ENCODE measurements at places on chromosomes 11 and 22.

- no peak for DNase-seq
These were observed 12.8 kb downstream of the CTSC start for GRCh38 chr11:88324562-88325345.

GRCh38 chr11:72759468-72759985 is 7.3 kb upstream of the ARAP1 start:
- no peak for DNase-seq

DNA sequence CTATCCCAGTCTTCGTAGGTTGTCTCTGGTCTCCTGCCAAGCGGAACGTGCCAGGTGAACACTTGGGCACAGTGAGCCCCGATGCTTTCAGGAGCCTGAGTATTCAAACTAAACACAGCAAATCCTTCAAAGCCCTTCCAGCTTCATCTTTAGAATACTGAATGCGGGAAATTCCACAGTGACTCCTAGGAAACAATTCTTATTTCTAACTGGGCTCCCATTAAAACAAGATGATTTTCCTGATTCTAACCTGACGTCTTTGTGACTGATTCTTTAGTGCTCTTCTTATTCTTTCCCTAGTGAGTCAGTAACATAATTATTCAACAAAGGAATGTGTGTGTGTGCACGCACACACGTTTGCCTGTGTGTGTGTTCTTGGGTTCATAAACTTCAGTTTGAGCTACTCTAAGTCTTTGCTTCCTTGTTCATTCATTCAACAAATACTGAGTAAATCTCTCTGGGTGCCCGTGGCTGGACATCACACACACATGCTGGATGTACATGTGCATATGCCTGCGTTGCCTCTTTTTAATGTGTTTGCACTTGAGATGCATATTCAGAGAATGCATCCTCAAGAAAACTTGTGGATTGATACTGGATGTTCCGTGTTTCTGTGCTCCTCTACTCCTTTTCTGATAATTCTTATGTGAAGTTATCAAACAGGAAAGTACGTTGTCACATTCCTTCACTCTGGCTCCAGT is 134.5 kb downstream of the WNT7B start:
- no peak for DNase-seq

GRCh38 chr11:76008474-76008873 is 193.5 kb downstream of the UVRAG start:
- DNase-seq = no peak

GRCh38 chr11:5591613-5592012 is 4.8 kb upstream of the TRIM6 start:
- DNase-seq = no peak

DNA sequence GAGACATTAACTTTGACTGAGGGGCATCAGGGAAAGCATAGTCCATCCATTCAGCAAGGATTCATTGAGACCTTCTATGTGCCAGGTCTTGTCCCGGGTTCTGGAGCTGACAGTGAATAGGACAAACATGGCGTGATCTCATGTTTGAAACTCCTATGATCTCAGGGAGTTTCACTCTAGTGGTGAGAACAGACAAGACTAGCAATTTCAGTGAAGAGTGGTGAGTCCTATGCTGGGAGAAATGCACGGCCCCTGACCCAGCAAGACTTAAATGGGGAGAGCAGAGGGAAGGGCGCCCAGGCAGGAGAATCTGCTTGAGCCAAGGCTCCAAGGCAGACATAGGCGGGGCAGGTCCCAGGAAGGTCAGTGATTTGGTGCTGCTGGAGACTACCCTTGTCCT is 155.7 kb downstream of the CEP164 start:
- no peak for DNase-seq

DNA sequence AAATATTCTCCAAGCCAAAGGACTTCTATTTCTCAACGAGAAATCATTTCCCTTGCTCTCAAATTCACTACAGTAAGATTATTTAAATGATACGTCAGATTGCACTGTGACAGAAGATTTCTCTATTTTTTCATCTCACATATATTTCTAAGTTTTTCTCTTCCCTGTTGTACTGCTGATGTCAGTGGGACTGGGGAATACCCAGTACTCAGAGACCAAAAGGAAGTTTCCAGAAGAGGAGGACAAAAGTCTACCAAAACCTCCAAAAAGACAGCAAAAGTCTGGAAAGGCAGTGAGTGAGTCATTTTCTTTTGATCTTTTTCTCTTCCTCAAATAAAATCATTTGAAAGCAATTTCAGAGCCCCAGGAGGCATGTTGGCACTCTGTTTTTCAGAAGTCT is 149.8 kb upstream of the PITPNB start:
- no peak for DNase-seq

DNA sequence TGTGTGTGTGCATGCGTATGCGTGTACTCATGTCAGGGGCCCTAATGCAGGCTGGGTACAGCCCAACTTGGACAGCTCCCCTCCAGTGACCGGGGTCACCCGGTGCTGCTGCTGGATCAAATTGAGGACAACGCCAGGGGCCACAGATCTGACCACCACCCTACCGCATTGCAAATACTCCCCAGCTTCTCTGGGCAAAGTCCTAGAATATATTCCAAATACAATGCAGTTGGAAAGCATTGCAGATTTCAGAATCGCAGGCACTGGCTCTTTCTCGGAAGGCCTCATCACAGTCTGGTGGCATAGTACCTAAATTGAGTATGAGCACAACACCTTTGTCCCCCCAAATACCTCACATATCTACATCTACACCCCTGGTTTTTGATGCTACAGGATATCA is 43.2 kb downstream of the MYO7A start:
- no peak for DNase-seq

DNA sequence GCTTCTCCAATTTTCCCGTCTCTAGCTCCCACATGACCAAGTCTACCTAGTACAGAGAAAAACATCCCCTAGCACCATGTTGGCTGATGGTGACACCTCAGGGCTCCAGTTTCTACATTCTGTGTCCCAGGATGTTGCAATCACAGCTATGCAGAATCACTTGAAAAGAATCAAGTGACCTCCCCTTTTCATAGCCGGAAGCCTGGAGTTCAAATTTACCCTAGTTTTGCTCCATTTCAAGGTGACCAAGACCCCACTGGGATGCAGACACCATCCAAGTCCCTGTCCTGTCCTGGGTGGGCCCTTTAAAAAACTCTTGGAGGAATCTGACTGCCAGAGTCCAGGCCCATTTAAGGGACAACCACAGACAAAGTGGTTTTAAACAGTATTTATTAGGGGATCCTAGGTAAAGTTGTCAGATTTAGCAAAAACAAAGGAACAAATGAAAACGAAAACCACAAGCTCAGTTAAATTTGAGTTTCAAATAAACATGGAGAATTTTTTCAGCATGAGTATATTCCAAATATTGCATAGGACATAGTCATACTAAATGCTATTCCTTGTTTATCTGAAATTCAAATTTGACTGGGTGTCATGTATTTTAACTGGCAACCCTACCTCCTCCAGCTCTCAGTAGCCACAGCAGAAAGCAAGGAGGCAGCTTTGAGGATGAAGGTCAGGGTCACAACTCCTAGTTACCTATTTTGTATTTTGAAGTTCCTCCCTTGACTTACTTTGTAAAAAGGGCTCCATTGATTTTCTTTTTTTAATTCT is 52.4 kb downstream of the MIAT start:
- no peak for DNase-seq

DNA sequence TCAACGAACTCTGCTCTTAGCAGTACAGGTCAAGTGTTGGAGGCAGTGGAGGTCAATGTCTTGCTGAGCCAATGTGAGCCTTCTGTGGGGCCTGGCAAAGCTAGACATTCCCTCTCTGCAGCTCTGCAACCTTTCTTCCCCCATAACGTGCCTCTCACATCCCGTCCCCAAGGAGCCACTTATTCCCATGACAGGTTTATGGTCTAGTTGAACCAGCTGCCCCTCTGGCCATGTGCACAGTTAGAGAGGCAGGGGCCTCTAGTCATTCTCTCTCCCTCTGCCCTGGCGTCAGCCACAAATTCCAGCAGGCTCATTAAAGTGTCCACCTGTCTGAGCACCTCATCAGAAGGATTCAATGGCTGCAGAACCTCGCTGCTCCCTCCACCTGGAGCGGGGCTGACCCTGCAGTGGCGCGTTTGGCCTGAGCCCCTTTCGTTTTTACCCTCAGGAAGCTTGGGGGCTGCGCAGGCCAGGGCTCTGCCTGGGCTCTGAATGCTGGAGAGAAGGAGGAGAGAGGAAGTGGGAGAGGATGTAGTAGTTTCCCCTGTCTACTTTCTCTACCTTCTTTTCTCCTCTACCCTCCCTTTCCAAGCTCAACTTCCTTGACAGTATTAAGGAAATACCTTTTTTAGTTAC is 302.1 kb upstream of the B3GAT1 start:
- no peak for DNase-seq

DNA sequence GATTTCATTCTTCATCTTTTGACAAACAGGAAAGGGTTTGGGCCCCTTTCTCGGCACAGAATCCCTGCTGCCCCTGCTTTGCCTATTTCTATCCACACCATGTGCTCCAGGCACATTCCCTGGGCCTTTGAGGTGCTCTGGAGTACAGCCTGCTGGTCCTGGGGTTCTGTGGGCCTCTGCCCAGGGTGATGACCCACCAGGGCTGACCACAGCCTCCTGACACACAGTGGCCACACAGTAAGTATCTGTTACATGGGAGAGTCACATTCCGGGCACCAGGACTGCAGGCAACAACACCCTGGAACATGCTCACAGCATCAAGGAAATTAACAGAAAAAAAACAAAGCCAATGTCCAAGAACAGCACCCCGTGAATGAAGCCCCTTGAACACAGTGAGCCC is 39.1 kb downstream of the SCUBE2 start:
- DNase-seq = no peak

GRCh38 chr11:16543642-16544041 is 187.3 kb upstream of the SOX6 start:
- DNase-seq = no peak

- no peak for DNase-seq
These were observed 23.2 kb downstream of the CASP5 start for GRCh38 chr11:104999721-105000120.

- DNase-seq = no peak
These were observed 106.6 kb downstream of the TSPAN18 start for GRCh38 chr11:44833221-44833876.

- DNase-seq = no peak
These were observed 3.9 kb downstream of the CBL start for GRCh38 chr11:119210050-119210449.

DNA sequence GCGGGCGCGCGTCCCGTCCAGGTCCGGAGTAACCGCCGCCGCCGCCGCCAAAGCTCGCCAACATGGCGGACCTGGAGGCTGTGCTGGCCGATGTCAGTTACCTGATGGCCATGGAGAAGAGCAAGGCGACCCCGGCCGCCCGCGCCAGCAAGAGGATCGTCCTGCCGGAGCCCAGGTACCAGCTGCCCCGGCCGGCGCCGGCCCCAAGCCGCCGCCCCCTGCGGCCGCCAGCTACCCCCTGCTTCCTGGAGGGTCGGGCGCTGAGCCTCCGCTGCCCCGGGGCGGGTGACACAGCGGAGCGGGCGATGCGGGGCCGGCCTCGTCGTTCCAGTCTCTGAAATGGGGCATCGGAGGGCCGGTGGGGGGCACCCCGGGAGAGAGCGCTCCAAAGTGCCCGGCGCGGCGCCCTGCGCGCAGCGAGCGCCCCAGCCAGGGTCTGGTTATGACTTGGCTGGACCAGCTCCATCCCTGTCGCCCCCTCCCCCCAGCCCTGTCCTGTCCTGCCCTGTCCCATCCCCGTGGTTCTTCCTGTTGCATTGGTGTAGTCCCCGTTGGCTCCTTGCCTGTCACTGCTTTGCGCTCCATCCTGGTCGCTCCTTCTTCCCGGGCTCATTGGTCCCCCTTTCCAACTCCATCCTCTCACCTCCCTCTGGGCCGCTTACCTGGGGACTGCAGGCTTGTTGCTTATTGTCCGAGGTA is 653 bp downstream of the GRK3 start:
- no peak for DNase-seq

DNA sequence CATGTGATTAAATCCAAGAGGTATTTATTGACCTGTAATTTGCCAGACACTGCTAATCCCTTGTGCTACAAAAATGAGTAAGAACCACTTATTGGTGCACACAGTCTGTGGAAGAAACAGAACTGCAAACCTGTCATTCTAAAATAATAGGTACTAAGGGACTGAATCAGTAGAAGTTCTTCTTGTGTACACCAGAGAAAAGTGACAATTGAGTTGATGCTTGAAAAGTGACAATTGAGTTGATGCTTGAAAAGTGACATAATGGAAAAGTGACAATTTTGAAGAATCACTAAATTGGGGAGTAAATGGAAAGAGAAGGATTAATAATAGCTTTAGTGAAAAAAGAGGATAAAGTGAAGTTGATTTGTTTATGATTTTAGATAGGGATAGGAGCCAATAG is 56.4 kb downstream of the DKK3 start:
- DNase-seq = no peak

DNA sequence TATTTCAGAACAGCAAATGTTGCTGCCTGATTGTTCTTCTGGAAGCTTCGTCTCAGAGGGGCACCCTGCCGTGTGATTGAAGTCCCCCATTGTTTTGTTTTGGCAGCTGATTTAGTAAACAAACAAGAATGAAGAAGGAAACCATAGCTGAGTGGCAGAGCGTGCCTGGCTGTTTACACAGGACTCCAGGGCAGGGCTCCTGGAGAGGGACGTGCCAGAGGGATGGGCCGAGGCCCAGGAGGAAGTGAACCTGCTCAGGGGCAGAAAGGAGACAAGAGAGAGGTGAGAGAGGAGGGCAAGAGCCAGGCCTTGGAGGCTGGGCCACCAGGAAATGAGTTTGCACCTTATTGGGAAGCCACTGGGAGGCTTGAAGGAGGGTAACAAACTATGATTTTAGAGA is 85.5 kb upstream of the B3GAT1 start:
- DNase-seq = no peak

GRCh38 chr11:77502346-77502905 is 28.5 kb upstream of the PAK1 start:
- DNase-seq = no peak

DNA sequence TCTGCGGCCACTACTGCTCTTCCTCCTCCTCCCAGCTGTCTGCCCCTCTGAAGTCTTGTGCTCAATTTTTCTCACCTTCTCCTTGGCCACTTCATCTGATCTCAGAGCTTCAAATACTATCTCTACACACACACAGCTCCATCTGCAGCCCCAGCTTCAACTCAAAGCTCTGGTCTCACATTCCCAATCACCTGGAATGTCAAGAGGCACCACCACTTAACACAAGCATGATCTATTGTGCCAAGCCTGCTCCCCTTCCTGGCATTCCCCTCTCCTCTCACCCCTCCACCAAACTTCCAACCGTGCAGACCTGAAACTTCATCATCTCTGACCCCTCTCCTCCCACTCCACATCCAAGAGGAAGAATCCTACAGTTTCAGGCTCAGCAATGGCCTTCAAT is 17.5 kb downstream of the NRXN2 start:
- no peak for DNase-seq

DNA sequence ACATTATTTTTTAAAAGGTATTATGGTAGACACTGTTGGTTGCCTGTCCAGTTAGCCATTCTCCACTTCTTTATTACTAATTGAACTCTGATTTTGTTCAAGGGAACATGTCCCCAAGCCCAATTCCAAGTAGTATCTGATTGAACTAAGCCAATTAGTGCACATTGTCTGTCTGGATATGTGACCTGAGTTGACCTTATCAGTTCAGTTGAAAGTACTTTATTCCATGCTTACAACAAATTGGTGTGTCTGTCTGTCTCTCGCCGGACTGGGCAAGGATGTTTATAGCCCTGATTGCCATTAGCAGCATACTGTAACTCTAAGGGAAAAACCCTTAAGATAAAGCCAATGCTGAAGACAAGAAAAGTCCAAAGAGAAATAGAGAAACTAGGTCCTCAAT is 85.6 kb downstream of the INTS4 start:
- DNase-seq = no peak

- no peak for DNase-seq
These were observed 327.8 kb upstream of the ARHGAP42 start for GRCh38 chr11:100359281-100359680.

Data from CD4-positive, alpha-beta T cell treated with Interleukin-10 for 1 hour (primary cell).